ENCODE measurements at places on chromosomes 4 and X.

GRCh38 chrX:14670819-14671218 is 141.5 kb downstream of the GLRA2 start:
- no peak for DNase-seq

- DNase-seq, result no peak
These were observed 186.6 kb downstream of the NKX6-1 start for GRCh38 chr4:84312426-84313012.

GRCh38 chr4:152339576-152339975 is 196.3 kb downstream of the FBXW7 start:
- no peak for DNase-seq

- no peak for DNase-seq
These were observed 118.7 kb downstream of the ZNF330 start for GRCh38 chr4:141339391-141339790.

DNA sequence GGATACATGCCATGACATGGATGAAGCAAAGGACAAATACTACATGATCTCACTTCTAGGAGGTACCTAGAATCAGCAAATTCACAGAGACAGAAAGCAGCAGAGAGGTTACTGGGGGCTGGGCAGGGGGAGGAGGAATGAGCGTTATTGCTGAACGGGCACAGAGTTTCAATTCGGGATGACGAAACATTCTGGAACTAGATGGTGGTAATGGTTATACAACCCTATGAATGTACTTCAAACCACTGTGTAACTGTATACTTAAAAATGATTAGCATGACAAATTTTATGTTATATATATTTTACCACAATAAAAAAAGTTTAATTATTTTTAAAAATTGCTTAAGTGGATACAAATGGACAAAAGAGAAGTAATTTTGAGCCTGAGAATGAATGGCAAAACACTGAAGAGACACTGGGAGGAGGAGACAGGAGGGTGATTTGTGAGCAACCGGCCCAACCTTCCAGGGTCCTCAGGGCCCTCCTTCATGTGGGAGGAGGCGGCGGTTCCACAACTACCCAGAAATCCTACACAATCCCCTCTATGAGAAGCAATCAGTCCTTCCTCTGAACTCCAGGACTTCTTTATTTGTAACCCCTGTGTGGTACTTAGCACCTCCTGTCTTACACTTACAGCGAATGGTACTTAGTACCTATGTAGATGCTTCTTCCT is 14.1 kb downstream of the ACSL1 start:
- peak; percentile 68 for DNase-seq

GRCh38 chr4:147944249-147944648 is 212.4 kb downstream of the ARHGAP10 start:
- peak; percentile 49 for DNase-seq

DNA sequence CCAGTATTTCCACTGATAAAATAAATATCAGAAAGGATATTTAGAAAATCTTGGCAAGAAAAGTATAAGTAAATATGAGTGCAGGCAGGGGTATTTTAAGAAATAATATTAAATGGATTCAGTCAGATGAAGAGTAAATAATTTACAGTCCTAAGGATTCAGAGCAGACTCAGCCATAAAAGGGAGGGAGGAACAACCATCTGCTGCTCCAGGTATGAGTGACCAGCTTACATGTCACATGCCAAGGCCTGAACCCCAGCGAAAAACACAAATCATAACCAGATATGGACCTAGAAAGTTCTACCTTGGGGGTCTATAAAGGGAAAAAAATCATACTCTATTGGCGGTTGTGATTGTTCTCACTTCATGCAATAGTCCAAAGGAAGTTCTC is 166.8 kb downstream of the COL4A6 start:
- no peak for DNase-seq

- no peak for DNase-seq
These were observed 24.9 kb upstream of the IQSEC2 start for GRCh38 chrX:53305996-53306937.

DNA sequence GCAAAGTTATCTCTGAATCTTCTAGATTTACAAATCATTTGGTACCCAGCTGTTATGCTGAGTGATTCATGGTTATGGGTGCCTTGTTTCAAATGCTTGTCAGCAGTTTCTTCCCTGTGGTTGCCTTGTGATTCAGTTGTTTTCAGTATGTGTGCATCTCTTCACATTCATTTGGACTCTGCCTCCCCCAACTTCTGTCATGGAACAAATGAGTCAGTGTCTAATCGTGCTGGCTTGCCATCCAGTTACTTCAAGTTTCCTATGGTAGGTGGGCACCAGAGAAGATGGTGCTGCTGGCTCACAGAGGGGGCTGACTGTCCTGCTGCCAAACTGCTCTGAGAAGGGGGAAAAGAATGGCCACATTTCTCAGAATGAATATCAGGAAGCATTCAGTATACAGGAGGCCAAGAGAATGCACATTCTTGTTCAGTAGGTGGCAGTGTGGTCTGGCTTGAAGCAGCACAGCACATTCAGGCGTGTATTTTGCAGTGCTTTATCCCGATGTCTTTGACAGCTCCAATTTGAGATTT is 260.9 kb downstream of the GLUD2 start:
- no peak for DNase-seq

DNA sequence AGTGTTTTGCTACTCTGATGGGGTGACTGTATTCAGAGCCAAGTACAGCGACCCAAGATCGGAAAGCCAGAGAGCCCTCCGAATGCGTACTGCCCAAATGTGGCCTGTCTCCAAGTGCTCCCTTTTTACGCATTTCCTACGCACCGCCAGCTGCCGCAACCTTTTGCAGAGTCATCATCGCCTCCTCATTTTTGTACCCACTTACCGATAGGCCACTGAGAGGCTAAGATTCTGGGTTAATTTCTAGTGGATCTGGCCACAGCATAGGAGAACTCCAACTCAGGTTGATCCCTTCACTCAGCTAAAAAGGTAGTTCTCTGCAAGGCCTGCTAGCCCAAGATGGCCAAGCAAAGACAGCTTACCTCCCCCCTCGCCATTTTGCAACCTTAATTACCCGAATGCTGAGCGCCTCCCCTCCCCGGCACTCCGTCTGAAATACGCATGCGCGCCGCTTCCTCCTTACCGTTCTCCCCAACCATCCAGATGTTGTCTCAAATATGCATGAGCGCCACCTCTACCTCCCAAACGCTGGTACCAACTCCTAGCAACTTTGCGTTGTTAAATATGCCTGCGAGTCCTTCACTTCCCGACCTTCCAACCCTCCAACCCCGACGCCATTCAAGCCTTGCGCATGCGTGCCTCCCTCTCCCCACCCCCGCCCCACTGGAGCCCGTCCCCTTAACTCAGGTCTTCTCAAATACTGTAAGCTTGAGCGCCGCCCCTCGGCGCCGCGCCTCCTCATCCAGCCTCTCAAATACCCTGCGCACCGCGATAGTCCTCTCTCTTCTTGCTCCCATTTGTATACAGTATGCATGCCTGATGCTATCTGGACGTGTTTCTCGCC is 11.8 kb upstream of the ZCCHC13 start:
- DNase-seq, result peak; percentile 90
